Effector memory CD8-positive, alpha-beta T cell (primary cell): ENCODE measurements at places on chromosomes 11 and 22.
A peak's percentile ranks its signal among the peaks of the same experiment; 100 is the strongest.

DNA sequence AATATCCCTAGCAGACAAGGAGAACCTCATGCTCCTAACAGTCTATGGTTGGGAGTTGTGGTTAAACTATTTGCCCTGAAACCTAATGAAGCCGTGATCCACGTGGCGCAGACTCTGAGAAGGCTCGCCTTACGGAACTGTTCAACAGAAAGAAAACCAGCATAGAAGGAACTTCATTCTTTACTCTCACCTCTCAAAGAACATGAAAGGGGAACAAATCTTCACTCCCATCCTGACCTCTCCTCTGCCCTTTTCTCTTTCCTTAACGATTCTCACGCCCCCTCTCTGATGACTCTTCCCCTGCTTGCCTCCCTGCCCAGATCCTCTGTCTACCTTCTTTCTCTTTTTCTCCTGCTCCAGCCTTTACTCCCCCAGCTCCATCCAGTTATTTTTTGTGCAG lies 54.2 kb downstream of the IRAG1 start:
- no peak overlapping the region for H3K4me3 ChIP-seq
- no peak for DNase-seq
- H3K27ac ChIP-seq: no peak overlapping the region

GRCh38 chr11:128036556-128037093 lies 550.7 kb downstream of the ETS1 start:
- H3K4me3 ChIP-seq: no peak overlapping the region
- H3K27ac ChIP-seq: no peak overlapping the region
- H3K36me3 ChIP-seq: peaks cover 10% of the 10 kb centered on the region
- DNase-seq: no peak
- H3K27me3 ChIP-seq: no peaks in the 10 kb centered on the region

- H3K4me1 ChIP-seq: no peaks in the 10 kb centered on the region
- peaks cover 29% of the 10 kb centered on the region for H3K27me3 ChIP-seq
- peaks cover 3% of the 10 kb centered on the region for H3K36me3 ChIP-seq
- DNase-seq: no peak
- no peak overlapping the region for H3K27ac ChIP-seq
- no peak overlapping the region for H3K4me3 ChIP-seq
These were observed 83.9 kb downstream of the OTOG start for GRCh38 chr11:17630936-17631335.

DNA sequence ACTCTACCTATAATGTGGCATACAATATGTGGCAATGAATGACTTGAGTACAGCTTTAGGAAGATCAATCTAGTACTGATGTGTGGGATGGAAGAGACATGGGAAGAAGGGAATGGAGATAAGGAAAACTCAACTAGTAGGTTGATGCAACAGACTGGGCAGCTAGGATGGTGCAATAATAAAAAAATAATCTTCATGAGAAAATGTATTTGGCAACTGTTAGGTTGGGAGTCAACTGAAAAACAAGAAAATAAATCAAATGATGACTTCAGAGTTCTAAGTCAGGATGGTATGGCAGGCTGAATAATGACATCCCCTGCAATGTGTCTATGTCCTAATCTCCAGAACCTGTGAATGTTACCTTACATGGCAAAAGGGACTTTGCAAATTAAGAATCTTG lies 236.8 kb upstream of the PITPNB start:
- no peaks in the 10 kb centered on the region for H3K36me3 ChIP-seq
- H3K4me1 ChIP-seq: no peaks in the 10 kb centered on the region
- no peak overlapping the region for H3K4me3 ChIP-seq
- peaks cover 18% of the 10 kb centered on the region for H3K27me3 ChIP-seq
- no peak for DNase-seq
- H3K27ac ChIP-seq: no peak overlapping the region

DNA sequence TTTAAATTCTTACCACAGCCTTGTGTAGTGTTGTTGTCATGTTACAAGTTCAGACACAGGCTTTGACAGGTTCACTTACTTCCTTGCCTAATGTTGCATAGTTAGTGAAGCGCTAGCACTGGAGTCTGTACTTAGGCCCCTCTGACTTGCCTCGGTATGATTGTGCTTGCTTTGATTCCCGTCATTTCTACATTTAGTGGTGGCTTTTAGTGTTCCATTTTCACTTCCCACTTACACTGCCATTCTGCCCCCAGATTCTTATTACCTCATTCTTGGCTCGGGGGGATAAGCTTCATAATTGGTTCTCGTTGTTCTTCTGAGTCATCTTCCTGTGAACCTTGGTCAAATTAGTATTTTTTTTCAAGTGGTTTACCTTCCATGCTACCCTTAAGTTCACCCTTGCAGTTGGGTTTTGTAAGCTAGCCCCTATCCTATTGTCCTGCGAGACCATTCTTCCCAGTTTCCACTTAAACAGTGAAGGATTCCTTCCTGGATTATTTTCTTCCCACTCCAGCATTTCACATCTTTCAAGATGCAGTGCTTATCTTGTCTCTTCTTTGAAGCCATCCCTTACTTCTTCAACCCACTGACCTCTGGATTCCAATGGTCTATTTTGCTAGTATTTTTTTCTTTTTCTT lies 68.7 kb downstream of the DDX10 start:
- peak overlapping the region; percentile 57 for H3K27ac ChIP-seq
- peaks cover 26% of the 10 kb centered on the region for H3K4me1 ChIP-seq
- peak; percentile 3 for DNase-seq
- peak overlapping the region; percentile 21 for H3K4me3 ChIP-seq
- H3K27me3 ChIP-seq: no peaks in the 10 kb centered on the region

DNA sequence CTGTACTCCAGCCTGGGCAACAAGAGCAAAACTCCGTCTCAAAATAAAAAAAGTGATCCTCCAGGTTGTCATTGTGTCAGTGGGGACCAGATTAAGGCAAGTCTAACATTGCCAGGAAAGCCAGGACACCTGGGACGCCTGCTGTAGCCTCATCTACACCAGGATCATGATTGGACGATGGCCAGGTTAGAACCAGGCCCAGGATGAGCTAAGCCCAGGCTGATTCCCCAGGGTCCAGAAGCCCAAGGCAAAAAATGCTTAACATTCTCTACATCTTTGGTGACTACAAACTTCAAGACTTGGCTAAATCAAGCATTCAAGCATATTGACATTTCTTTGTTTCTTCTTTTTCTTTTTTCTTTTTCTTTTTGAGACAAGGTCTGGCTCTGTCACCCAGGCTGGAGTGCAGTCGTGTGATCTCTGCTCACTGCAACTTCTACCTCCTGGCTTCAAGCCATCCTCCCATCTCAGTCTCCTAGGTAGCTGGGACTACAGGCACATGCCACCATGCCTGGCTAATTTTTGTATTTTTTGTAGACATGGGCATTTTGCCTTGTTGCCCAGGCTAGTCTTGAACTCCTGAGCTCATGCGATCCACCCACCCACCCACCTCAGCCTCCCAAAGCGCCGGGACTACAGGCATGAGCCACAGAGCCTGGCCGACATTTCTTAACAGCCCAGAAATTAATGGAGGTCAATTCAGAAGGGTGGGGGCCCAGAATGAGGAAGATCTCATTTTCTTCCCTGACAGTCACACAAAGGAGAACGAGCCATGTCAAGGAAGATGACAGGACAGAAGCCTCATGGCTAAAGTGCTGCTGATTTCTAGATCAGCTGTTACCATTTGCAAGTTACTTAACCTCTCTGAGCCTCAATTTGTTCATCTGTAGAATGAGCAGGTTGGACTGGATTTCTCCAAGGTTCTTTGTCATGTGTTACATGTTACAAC lies 12.5 kb upstream of the PTPRJ start:
- no peak overlapping the region for H3K27ac ChIP-seq
- no peak for DNase-seq
- H3K27me3 ChIP-seq: no peaks in the 10 kb centered on the region
- no peak overlapping the region for H3K4me3 ChIP-seq
- H3K36me3 ChIP-seq: no peaks in the 10 kb centered on the region
- H3K4me1 ChIP-seq: no peaks in the 10 kb centered on the region
